ENCODE measurements at places on chromosomes 12 and 14.

GRCh38 chr14:32350020-32350419 lies 20.9 kb downstream of the AKAP6 start:
- DNase-seq, result no peak

- no peak for DNase-seq
Observed at GRCh38 chr12:125038976-125039625, 26.1 kb upstream of the AACS start.

DNA sequence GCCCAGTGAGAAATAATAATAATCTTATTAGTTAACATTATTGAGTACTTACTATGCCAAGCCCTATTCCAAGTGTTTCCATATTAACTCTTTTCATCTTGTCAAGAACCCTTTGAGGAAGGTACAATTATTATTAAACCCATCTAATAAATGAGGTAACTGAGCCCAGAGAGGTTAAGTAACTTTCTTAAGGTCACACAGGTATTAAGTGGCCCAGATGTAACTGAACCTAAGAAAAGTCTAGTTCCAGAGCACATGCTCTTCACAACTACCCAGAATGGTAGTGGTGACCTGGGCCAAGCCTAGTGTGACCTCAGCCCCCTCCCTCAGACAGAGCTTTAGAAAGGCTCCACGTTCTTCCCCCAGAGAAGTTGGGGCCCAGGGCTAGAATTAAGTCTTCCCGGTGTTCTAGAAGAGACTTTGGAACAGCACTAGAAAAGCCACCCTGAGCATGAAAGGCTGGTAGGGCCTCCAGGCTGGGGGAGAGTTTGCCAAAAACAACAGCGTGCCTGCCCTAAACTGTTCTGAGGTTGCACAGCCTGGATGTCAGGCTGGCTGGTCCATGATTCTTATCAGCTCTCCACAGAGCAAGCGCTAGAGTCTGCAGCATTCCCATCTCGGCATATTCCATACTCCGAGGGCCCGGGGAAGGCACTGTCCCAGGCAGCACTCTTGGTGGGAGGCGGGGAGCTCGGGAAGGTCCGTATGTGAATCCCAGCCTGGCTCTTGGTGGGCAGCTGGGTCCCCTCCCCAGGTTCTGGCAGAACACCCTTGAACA lies 41.3 kb upstream of the CTDSP2 start:
- DNase-seq, result no peak

- DNase-seq, result no peak
Observed at GRCh38 chr12:94225947-94226630, 77.7 kb downstream of the PLXNC1 start.

GRCh38 chr14:57533214-57533613 lies 39.6 kb upstream of the CCDC198 start:
- DNase-seq, result no peak

DNA sequence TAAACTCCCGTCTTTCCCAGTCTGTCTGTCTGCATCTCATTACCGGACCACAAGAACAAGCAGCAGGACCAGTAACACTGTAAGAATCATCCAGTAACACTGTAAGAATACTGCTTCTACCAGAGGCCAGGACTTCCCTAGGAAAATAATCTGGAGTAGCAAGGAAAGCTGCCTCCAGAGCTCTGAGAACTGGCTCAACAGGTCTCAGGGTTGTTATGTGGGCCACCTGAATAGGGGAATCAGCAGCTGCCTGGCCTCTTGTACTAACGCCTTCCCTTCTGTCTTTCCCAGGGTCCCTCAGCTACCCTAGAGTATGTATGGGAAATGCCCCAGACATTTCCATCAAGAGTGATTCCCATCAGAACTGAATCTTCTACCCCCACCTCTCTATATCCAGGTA lies 954 bp upstream of the SLC39A2 start:
- DNase-seq, result no peak

DNA sequence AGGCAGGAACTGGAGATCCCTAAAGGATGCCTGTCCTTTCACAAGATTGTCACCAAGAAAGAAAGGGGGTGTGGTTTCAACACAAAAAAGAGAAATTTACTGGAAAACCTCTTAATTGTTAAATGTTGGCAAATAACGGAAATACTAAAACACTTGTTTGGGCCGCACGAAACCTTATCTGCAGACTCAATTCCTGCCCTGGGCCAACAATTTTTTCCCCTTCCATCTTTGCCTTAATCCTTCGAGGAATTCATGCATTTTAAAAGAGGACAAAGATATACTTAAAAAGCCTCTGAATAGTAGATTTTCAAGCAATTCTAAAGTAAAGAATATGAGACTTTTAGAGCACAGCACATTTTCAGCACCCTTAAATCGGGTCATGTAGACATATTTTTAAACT lies 366.2 kb downstream of the DUSP6 start:
- DNase-seq, result no peak

GRCh38 chr12:64779354-64779974 lies 20.3 kb upstream of the GNS start:
- no peak for DNase-seq

GRCh38 chr14:79842270-79842669 lies 369.0 kb downstream of the DIO2 start:
- DNase-seq, result no peak

GRCh38 chr12:18747895-18748294 lies 10.0 kb downstream of the CAPZA3 start:
- no peak for DNase-seq

DNA sequence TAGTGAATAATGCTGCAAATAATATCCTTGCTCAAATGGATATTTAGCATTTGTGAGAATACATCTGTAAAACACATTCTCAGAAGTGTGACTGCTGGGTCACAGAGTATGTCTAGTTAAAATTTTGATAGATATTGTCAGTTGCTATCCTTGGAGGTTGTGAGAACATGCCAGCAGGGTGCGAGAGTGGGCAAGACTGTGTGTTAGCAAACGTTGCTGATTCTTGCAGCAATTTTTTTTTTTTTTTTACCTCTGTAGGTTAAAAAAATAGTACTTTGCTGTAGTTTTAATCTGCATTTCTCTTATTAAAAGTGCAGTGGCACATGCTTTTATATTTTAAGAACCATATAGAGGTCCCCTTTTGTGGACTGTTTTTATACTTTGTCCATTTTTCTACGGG lies 4.5 kb upstream of the NYNRIN start:
- no peak for DNase-seq

- no peak for DNase-seq
Observed at GRCh38 chr12:9944391-9944790, 12.2 kb upstream of the CLEC2A start.

DNA sequence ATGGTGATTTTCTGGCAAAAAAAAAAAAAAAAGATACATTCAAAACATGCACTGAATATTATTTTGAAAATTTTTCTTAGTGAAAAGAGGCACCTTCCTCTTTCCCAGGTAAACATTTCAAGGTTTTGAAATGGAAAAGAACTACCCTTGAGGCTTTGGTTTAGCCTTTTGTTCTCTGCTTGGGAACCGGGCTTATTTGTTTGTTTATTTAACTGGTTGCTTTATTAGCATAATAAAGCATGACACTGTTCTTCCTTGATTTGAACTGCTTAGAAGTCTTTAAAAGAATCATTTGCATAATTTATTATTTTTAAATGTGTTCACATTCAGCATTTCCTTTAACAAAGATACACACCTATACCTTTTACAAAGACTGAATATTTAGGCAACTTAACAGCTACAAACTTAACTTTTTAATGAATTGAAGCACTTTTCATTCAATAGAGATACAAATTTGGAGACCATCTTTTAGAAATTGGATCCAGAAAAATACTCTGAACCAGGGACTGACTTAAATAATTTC lies 174.5 kb downstream of the FBXL14 start:
- no peak for DNase-seq

DNA sequence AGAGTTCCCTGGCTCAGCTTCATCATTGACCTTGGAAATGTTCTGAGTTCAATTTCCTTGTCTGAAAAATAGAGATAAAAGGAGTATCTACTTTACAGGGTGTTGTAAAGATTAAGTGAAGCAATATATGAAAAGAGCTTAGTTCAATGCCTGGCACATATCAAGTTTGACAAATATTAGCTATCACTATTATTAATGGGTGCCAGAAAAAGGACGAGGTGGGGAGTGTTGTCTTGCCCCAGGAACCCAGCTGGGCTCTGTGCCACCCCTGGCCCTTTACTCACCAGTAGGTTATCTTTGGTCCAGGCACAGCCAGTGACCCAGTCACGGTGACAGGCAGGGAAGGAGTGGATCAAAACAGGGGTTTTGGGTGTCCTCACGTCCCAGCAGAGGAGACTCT lies 32.0 kb downstream of the PARP2 start:
- DNase-seq, result no peak

DNA sequence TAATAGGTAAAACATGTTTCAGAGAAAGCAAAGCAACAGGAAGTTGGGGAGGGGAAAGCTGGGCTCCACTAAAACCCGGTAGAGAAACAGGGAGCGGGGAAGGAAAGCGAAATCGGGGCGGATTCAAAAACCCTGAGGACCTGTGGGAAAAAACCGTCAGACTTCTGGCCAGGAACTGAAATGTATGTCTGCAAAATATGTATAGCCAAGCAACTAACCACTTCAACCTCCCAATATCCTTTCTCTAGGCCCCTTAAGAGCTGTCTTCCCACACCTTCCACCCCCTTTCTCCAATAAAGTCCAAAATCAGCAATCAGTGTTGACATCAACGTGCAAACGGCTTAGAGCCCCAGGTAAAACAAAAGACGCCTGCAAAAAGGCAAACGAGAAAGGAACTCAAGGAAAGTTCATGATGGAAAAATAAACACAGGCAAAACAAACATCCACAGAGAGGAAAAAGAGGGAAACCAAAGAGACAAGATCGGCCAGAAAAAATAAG lies 32.8 kb downstream of the SIX1 start:
- no peak for DNase-seq

GRCh38 chr12:6335451-6336078 lies 6.3 kb downstream of the TNFRSF1A start:
- peak; percentile 76 for DNase-seq

- no peak for DNase-seq
Observed at GRCh38 chr14:64610049-64610746, 60.4 kb downstream of the PPP1R36 start.

DNA sequence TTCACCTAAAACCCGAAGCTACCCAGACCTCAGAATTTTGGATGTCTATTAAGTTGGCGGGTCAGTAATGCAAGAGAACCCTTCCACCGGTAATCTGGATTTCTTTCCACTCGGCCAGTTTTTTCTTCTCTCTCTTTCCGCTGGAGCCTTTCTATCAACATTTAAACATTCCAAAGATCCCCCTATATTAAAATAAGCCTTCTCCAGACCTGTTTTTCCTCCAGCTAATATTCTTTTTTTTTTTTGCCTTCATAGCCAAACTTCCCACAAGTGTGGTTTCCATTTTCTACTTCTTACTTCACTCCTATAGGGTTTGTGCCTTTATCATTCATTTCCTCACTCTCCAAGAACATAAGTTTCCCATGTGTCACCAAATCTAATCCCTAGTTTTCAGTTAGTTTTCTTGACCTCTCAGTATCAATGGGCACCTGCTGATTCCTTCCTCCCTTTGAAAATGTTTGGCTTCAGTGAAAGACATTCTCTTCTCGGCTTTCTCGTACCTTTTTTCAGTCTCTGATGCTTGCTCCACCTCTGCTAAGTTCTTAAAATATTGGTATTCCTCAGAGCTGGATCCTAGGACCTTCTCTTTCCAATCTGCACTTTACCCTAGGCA lies 583 bp upstream of the SDR39U1 start:
- no peak for DNase-seq

- no peak for DNase-seq
Observed at GRCh38 chr14:64476438-64476837, 11.1 kb downstream of the AKAP5 start.

DNA sequence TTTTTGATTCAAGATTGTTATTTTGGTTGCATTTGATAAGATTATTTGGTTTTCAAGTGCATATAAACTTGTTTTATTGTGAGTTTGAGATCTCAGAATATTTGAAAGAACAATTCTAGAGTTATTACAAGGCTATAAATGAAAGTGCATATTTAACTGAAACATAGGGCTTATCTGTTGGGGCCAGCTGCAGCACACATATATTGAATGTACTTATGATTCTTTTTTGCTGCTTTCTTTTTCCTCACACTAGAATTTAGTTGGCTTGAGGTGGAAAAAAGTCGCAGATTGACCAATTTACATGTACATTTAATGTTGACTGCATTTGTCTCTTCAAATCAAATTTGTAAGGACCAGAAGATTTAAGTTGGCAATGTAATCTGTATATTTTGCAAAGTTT lies 88.0 kb downstream of the PCNX1 start:
- DNase-seq, result no peak

DNA sequence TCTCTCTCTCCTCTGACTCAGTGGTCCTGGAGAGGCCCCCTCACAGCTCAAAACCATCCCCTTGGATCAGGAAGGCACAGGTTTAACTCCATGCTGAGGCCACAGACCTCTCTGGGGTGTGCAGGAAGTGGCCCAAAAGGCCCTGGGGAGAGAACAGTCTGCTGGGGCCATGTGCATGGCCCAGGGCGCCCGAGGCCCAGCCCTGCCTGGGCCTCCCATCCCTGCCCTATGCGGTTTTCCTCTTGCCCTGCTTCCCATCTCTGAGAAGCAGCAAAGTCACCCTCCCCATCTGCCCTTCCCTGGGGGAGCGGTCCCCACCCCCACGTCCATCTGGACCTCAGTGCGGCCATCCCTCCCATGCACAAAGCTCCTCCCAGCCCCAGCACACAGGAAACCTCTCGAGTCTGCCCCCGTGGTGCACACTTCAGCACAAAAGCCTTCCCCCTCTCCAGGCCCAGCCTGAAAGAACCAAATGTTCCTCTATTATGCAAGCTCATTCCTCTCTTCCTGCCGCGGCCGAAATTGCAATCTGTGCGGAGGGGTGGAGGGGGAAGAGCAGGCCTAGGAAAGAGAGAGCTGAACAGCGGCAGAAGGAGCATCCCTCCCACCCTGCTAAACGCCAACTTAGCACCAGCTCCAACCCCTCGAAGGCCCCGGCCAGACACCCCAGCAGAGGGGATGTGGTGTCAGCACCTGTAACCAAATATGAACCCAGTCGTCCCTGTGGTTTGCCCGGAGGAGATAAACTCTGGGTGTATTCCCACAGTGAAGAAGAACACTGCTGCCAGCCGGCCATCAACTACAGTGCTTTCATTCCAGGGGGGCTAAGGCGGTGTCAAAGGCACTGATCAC lies 108.5 kb downstream of the SCARB1 start:
- DNase-seq, result no peak

DNA sequence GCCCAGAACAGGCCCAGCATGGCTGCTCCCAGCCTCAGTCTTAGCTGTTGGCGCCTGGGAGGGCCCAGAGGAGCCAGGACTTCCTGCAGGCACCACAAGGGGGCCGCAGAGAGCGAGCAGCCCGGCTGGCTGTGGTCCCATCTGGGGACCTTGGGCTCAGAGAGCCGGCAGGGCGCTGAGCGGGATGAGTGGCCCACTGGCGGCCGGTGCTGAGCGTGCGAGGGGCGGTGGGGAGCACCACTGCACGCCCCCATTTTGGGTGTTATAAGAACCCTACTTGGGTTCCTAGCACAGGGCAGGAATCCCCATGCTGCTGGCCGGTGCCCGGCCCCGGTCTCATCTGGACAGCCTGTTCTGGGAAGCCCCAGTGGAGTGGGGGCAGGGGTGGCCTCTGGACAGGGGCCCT lies 25.9 kb upstream of the CRIP2 start:
- DNase-seq, result peak; percentile 13

GRCh38 chr12:77924703-77925102 lies 94.0 kb downstream of the NAV3 start:
- DNase-seq, result no peak

GRCh38 chr12:123067654-123068053 lies 83.2 kb downstream of the PITPNM2 start:
- no peak for DNase-seq

GRCh38 chr14:21103710-21104447 lies 3.0 kb downstream of the TMEM253 start:
- DNase-seq, result peak; percentile 86

Data from stimulated activated CD8-positive, alpha-beta memory T cell treated with anti-CD3 and anti-CD28 coated beads, Interleukin-4, amount 100 ng/mL, for 4 hours (primary cell).